ENCODE measurements at places on chromosomes 16 and 17.
A peak's percentile ranks its signal among the peaks of the same experiment; 100 is the strongest.

- DNase-seq = no peak
These were observed 13.1 kb downstream of the SOST start for GRCh38 chr17:43745541-43745940.

GRCh38 chr16:69106491-69107315, 1.2 kb downstream of the HAS3 start:
- peak; percentile 69 for DNase-seq

GRCh38 chr17:80152081-80152702, 5.3 kb upstream of the EIF4A3 start:
- DNase-seq = no peak

DNA sequence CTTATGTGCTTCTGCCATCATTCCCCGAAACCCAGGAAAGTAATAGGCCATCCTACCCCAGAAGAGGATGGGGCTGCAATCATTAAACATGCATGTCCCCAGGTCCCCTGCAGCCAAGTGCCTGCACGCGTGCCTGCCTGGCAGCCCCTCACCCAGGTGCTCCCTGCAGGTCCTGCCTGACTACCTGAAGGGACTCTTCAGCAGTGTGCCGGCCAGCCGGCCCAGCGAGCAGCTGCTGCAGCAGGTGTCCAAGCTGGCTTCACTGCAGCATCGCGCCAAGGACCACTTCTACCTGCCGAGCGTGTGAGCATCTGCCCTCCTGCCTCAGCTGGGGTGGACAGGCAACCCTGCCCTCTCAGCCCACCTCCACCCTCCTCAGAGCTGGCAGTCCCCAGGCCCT, 16.2 kb upstream of the ALKBH5 start:
- DNase-seq = no peak

DNA sequence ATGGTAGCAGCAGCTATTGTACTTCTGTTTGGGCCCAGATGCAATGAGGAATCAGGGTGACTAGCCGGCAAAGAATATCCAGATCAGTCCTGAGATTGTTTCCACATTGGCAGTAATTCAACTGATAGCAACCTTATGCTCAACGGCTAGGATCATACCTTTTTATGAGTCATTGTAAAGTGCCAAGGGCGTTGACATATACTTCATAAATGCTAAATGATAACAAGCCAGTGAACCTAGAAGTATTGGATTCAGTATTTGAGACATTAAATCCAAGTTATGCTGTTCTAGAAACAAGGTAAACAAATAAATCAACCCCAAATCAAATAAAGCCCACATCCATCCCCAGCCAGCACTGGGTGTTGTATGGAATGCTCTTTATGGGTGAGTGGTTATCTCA, 207.1 kb upstream of the ZFHX3 start:
- DNase-seq = no peak

- DNase-seq = no peak
These were observed 317.8 kb downstream of the GRIN2A start for GRCh38 chr16:9864461-9864860.

GRCh38 chr17:76927577-76927976, 59.4 kb downstream of the MGAT5B start:
- DNase-seq = no peak

GRCh38 chr16:65546353-65546791, 424.5 kb upstream of the CDH11 start:
- no peak for DNase-seq

- no peak for DNase-seq
These were observed 12.8 kb upstream of the CES3 start for GRCh38 chr16:66948134-66948836.

DNA sequence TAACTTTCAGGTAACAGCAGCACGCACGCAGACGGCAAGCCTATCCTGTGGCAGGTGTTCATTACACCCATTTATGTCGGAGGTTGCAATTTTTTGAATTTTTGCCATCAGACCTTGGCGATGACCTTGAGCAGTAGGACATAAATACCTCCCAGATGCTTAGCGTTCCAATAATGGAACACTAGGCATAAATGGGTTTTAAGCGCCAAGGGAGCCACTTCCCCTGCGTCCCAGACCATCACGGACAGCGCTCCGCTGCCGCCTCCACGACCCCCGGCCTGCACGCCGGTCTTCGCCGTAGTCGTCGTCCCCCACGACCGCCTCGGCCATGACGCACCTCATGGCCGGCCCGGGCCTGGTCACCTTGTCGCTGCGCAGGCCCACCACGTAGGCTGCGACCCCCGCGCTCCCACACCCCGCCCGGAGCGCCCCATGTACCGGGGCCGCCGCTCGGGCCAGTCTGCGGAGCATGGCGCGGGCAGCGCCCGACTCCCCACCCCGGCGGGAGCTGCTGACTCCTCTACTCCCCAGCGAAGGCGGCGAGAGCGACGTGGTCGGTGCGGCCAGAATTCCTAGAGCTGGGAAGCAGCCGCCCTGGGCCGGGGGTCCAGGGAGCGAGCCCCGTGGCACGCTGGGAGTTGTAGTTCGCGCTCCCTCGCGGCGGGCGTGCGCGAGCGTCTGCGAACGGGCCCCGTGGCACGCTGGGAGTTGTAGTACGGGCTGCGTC, 22.7 kb downstream of the TMEM235 start:
- peak; percentile 91 for DNase-seq

- DNase-seq = no peak
These were observed 18.8 kb downstream of the RPH3AL start for GRCh38 chr17:333626-334396.

GRCh38 chr16:30519120-30520049, 7.0 kb downstream of the ZNF768 start:
- no peak for DNase-seq

DNA sequence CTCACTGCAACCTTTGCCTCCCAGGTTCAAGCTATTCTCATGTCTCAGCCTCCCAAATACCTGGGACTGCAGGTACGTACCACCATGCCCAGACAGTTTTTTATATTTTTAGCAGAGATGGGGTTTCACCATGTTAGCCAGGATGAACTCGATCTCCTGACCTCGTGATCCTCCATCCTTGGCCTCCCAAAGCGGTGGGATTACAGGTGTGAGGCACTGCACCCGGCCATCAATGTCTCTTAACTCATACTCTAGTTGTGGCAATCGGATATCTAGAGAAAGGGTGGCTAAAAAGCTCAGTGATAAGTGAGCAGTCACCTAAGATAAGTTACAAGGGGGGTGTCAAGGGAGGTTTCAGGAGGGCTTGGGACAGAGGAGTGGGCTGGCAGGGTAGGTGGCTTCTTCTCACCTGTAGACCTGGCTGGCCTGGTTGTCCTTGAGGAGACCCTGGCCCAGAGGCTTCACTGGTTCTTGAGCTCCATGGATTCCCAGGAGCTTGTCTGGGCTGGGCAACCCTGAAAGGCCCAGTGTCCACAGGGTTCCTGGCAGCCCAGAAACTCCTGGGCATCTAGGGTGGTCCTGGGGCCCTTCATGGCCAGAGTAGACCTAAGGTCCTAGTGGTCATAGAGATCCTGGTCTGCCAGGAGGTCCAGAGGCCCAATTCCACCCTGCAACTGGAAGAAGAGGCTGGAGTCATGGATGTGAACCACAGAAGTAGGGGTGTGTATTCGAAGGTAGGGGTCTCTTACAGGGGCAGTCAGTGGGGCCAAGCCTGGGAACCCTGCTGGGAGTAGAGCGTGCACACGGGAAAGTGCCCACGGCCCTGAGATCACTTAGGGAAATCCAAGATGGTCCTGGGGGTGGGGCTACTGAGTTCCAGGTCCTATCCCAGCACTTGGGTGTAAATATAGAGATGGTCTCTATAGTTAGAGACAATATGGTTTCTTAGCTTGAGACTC, 12.7 kb upstream of the IGFBP4 start:
- no peak for DNase-seq

- no peak for DNase-seq
These were observed 437.2 kb downstream of the HS3ST3B1 start for GRCh38 chr17:14737984-14738651.

DNA sequence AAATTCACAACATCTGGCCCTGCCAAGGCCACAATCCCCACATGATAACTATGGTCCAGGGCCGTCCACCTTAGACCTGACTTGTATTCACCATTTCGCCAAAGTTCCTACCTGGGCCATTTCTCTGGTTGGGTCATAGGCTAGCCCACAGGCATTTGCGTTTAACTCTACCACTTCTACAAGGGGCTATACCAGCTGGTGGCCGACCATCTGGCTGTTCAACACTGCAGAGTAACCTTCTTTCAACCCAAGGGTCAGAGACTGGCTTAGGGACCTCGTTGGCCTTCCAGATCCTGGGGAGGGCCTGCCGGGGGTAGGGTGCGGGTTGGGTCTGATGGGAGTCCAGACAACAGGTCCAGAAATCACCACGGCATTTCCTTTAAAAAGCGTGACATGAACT, 242.3 kb upstream of the C16orf82 start:
- DNase-seq = no peak

- DNase-seq = no peak
These were observed 1125.7 kb upstream of the GOT2 start for GRCh38 chr16:59859676-59860402.

GRCh38 chr16:79362300-79362970, 238.1 kb downstream of the MAF start:
- DNase-seq = no peak

GRCh38 chr17:48549281-48549630, 4.3 kb upstream of the HOXB2 start:
- DNase-seq = no peak

DNA sequence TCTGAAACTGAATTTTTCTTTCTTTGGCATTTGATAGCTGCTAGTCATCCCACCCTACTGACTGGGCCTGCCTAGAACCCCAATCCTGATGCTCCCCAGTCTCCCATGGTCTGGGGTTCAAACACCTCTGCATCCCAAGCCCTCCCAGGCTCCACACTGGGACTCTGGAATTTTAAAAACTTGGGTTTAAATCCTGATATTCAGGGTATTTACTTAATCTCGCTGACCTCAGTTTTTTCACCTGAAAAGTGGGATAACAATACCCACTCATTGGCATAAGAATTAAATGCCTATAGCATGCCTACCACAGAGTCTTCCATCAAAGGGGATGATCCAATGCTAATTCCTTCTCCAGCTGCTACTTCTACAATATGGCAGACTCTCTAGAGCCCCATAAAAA, 264.4 kb downstream of the NPIPA8 start:
- DNase-seq = no peak

GRCh38 chr17:72788950-72789585, 303.4 kb downstream of the SLC39A11 start:
- no peak for DNase-seq

GRCh38 chr16:66429290-66429962, 2.3 kb downstream of the BEAN1 start:
- DNase-seq = no peak

DNA sequence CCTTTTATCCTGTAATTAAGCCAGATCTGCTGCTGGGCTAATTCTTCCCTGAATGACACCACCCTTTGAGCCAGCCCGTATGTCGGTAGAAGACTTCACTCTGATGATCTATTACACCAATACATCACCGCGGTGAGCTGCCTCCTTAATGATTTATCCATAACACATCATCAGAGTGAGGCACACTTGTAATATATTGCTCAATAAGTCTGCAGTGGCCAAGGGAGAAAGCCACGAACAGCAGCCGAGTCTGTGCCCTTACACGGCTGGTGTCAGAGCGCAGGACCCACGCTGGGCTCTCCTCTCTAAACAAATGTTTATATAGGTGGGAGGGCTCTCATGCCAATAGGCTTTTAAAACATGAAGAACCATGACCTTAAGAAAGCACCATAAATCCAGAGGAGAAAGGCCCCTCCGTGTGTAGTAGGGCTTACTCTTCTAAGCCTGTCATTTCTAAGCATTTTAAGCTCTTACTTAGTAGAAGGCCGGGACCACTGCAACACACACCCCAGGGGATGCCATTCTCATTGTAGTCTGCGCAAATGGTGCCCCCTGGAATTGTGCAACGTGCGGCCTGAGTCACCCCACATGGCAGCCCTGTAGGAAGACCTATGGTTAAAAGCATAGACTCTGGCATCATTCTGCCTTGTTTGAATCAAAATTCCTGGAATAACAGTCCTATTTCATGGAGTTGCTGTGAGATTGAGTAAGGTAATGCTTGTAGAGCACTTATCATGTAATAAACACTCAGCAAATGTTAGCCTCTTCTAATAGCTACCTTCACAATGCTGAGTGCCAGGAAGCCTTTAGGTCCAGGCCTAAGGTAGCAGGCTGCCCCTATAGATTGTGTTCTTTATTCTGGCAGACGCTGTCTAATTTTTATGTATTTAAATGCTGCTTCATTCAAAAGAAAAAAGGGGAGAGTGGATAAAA, 26.1 kb downstream of the MRPS23 start:
- no peak for DNase-seq

DNA sequence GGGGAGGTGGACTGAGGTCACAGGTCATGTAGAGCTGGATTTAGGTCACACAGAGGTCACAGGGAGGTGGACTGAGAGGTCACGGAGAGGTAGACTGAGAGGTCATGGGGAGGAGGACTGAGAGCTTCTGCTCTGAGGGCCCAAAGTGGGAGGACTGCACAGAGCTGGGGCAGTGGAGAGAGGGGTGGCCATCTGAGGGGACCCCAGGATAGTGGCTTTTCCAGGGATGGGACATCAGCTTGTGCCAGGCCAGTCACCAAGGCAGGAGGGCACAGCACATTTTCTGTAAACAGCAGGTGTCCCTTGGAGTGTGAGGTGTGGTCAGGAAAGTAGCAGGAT, 26.1 kb upstream of the JPT2 start:
- no peak for DNase-seq

DNA sequence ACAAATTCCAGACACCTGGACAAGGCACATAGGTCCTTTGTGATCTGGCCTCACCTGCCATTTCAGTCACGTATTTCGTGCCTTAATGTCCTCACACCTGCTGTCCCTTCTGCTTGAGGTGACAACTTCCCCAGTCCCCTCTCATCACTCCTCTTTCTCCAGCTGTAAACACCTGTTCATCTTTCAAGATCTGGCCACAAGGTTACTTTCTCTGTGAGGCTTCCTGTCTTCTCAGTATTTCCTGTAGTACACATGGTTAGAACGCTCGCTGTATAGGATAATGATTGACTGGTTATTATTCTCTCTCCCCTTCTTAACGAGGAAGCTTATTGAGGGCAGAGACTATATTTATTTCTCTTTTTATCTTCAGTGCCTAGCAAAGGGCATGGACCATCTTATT, 74.5 kb upstream of the PMFBP1 start:
- peak; percentile 9 for DNase-seq

GRCh38 chr16:77970371-77970770, 52.0 kb upstream of the CLEC3A start:
- no peak for DNase-seq

GRCh38 chr16:23244122-23244521, 58.0 kb upstream of the SCNN1B start:
- no peak for DNase-seq

DNA sequence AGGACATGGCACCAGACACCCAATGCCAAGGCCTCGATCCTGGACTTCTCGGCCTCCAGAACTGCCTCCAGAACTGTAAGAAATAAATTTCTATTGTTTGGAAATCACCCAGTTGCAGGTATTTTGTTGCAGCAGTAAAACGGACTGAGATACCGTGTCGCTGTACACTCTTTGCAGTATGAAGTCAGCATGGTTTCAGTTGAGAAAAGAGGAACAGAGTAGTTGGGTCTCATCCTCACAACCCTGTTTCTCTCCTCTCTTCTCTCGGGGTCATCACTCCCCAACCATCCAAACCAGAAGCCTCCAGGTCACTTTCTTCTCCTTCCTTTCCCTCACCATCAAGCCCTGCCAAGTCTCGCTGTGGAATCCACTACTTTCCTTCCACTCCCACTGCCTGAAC, 77.8 kb downstream of the ADCY9 start:
- no peak for DNase-seq
